ENCODE measurements at places on chromosomes 2 and 18. TPM values are rescaled to one million over a fixed set of nuclear protein-coding genes. Genes with fewer than 3 reads are reported as not detected.

Gene FBXO41
- 1.5 TPM for total RNA-seq

Gene RPL31
- total RNA-seq: 1,023 TPM

Gene COL4A4
- 6.4 TPM for total RNA-seq

Gene RAPGEF4
- total RNA-seq: 16.1 TPM

Gene AOX1
- 13.8 TPM for total RNA-seq

Gene SPC25
- 0.43 TPM for total RNA-seq

Gene PHLPP1
- total RNA-seq: 16.0 TPM

Gene AQP12A
- not detected for total RNA-seq

Gene FSHR
- not detected for total RNA-seq

Gene IL1RN
- total RNA-seq: 0.77 TPM

Gene GPR35
- not detected for total RNA-seq

Gene NEU4
- 0.29 TPM for total RNA-seq

Gene FAM161A
- 0.88 TPM for total RNA-seq

Gene CAMKMT
- 17.4 TPM for total RNA-seq

Gene CCDC195
- not detected for total RNA-seq

Gene KLHL30
- total RNA-seq: not detected

Gene NEURL3
- total RNA-seq: not detected

Gene MYOM1
- 15.8 TPM for total RNA-seq

Gene HOXD12
- total RNA-seq: 0.76 TPM

Gene ASIC4
- total RNA-seq: 0.30 TPM

Gene TOGARAM2
- total RNA-seq: not detected

Gene CAPN13
- total RNA-seq: not detected

Gene SPP2
- total RNA-seq: not detected

Gene NEB
- 0.26 TPM for total RNA-seq

Gene CCDC121
- 7.1 TPM for total RNA-seq

Gene FBXO15
- 0.76 TPM for total RNA-seq

Gene GAREM1
- total RNA-seq: 2.0 TPM

Gene SLC39A10
- total RNA-seq: 93.5 TPM

Gene ITPRIPL1
- total RNA-seq: not detected

Gene ESPNL
- total RNA-seq: 7.7 TPM

Gene RNF144A
- total RNA-seq: 22.5 TPM

Gene NR4A2
- 15.9 TPM for total RNA-seq

Gene TMEM169
- not detected for total RNA-seq

Gene SKA1
- total RNA-seq: 5.5 TPM

Data from uterus (tissue), 4 donors.